Activated CD4-positive, alpha-beta T cell treated with anti-CD3 and anti-CD28 coated beads, Interleukin-2, amount 10 ng/mL, durations not matched to agents 7 days and 5 days (primary cell): ENCODE measurements at places on chromosomes 13 and 19. TPM values are rescaled to one million over a fixed set of nuclear protein-coding genes. Genes with fewer than 3 reads are reported as not detected.

SPIB gene
- total RNA-seq, result 0.48 TPM

VMAC gene
- 11.8 TPM for total RNA-seq

ZNF790 gene
- 8.0 TPM for total RNA-seq

DNA sequence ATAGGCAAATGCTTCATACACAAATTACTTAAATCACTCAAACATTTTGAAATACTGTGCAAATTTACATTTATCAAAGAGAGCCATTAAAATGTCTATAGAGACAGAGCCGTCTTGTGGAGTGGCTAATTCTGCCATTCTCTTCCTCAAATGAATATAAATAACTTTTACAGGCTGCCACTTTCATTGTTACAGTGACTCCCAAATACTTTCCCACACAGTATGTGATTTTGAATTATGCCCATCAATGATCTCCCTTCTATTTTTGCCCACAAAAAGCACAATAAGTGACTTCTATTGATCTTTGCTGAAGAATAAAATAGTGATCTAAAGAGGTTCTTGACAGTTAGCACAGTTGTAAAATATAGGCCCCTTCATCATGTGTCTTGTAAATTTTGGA is 1244.9 kb downstream of the PCDH17 start:
- DNase-seq, result no peak

GRCh38 chr13:111322001-111322915 is 1.8 kb downstream of the TEX29 start:
- no peak for DNase-seq

GRCh38 chr13:107457686-107458085 is 757.6 kb downstream of the LIG4 start:
- no peak for DNase-seq

DNA sequence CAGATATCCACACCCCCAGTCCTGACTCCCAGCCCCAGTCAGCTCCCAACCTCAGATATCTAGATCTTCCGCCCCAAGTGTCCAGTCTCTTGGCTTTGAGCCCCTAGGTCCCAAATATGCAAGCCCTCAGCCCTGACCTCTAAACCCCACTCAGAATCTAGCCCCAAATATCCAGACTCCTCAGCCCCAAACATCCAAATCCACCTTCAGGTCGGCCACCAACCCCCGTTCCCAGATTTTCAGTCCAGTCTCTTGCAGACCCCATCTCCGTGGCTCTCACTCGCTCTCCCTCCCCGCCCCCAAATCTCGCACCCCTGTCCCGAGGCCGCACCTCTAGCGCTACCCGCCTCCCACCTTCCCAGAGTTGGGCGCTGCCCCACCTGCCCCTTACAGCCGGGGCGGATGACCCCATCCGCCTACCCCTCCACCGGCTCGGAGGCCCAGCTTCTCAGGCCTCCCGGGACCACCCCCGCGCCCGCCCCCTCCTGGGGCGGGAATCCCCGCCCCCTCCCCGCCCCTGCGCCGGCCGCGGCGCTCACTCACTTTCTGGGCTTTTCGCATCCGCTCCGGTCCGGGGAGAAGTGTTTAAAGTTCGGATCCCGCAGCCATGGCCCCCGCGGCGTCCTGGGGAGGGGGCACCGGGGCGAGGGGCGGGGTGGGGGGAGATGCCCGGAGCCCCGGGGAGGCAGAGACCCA is 604 bp downstream of the ERFL start:
- DNase-seq, result peak; percentile 30

DNA sequence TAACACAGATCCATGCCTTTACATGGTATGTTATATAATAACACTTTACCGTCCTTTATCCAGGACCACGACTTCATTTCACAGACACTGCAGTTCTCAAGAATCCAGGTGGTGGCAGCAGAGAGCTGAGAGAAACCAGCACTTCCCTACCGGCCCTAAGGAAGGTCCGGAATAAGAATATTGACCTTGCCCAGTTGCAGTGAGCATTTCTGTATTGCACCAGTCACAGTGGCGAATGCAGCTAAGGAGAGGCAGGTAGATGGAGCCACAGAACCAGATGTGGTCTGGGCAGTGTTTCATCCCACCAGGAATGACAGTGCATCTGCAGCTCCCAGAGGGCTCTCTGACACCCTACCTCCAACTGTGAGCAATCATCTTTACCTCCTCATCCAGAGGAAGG is 44.6 kb downstream of the ZNF787 start:
- peak; percentile 41 for DNase-seq

GRCh38 chr13:114142137-114142550 is 9.7 kb upstream of the RASA3 start:
- DNase-seq, result no peak

- no peak for DNase-seq
Measured at GRCh38 chr19:23981863-23982262, 67.2 kb downstream of the ZNF726 start.
